ENCODE measurements at places on chromosomes 11 and 22. TPM values are rescaled to one million over a fixed set of nuclear protein-coding genes. Genes with fewer than 3 reads are reported as not detected.

Gene KCNJ11
- 0.07 TPM for total RNA-seq

Gene TLCD5
- 6.4 TPM for total RNA-seq

Gene MCHR1
- total RNA-seq: not detected

Gene RNASEH2C
- 46.3 TPM for total RNA-seq

Gene PYGM
- 0.35 TPM for total RNA-seq

Gene OR2AT4
- total RNA-seq: not detected

Gene LYVE1
- 2.2 TPM for total RNA-seq

Gene MRE11
- 21.9 TPM for total RNA-seq

Gene SMTNL1
- total RNA-seq: not detected

Gene TSPAN18
- 11.1 TPM for total RNA-seq

Gene GRM5
- under 0.01 TPM for total RNA-seq

Gene RBFOX2
- total RNA-seq: 151 TPM

Gene YAP1
- total RNA-seq: 32.0 TPM

Gene OR4C5
- not detected for total RNA-seq

Gene APOL1
- total RNA-seq: 52.2 TPM

Gene MMP1
- total RNA-seq: 1,378 TPM

Gene APOBEC3C
- total RNA-seq: 6.6 TPM

Gene POLD3
- 11.7 TPM for total RNA-seq

Gene ADAMTS15
- total RNA-seq: under 0.01 TPM

Gene HBG2
- not detected for total RNA-seq

Gene KRTAP5-11
- not detected for total RNA-seq

Gene PRG3
- not detected for total RNA-seq

Gene FERMT3
- total RNA-seq: 109 TPM

Gene MMP12
- not detected for total RNA-seq

Gene TBX10
- not detected for total RNA-seq

Gene SCGB1A1
- total RNA-seq: not detected

Gene APOBEC3H
- not detected for total RNA-seq

Gene CEND1
- 0.13 TPM for total RNA-seq

Gene MAJIN
- not detected for total RNA-seq

Gene TRIM29
- 0.25 TPM for total RNA-seq

Gene GNAZ
- total RNA-seq: 1.1 TPM

Gene IRAG1
- 0.13 TPM for total RNA-seq

Gene ELFN2
- 0.04 TPM for total RNA-seq

Gene DLG2
- 0.42 TPM for total RNA-seq

Gene MMP3
- total RNA-seq: not detected

Gene RHOD
- 10.6 TPM for total RNA-seq

Gene DGCR2
- total RNA-seq: 36.4 TPM

Gene PDE2A
- 25.3 TPM for total RNA-seq

Gene DGAT2
- total RNA-seq: 0.49 TPM

Gene C11orf86
- total RNA-seq: not detected

Gene CBLIF
- total RNA-seq: not detected

Gene OR2AG2
- 0.07 TPM for total RNA-seq

Gene P2RY6
- total RNA-seq: 0.13 TPM

Gene BLID
- total RNA-seq: 3.2 TPM

Gene ROM1
- total RNA-seq: 6.1 TPM

Gene KCNE3
- total RNA-seq: 0.40 TPM

Gene LRRC10B
- total RNA-seq: not detected

Gene UCP2
- total RNA-seq: 0.59 TPM

Gene OR52K1
- total RNA-seq: not detected

Gene SLC22A9
- not detected for total RNA-seq

Gene OR8G1
- total RNA-seq: not detected

Measured in pulmonary artery endothelial cell (primary cell).